ENCODE measurements at places on chromosomes 13 and 19.

DNA sequence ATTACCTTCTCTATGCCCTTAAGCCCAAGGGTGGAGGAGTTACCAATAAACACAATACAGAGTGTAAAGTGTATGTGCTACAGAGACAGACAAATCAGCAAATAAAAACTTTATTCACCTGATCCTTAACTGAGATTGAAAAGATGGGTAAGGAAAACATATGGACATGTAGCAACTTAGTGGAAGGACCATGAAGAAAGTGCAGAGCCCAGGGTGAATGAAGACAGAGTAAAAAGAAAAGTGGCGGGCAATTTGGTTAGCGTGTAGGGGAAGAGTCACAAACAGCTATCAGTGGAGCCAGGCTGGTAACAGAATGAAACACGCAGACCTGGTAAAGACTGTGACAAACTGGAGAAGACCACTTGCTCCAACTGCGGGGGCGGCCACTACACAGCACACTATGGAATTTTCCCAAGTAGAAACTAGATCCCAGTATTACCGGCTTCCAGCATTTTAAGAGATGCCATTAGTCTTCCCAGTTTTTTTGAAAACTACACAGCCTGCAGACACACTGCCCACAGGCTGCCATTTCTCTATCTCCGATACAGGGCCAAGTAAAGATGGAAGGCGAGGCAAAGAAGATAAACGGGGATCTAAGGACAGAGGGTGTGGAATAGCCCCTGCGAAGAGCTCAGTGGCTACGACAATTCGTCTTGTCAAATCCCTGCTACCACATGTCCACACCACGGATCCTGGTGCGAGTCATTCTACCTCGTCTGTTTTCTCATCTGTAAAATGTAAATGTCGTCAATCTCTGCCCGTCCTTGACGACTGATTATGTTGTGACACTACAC lies 1.2 kb downstream of the UQCRFS1 start:
- no peak for DNase-seq

GRCh38 chr19:13962699-13963602 lies 10.6 kb downstream of the DCAF15 start:
- no peak for DNase-seq

- no peak for DNase-seq
Measured at GRCh38 chr13:90926459-90926858, 421.0 kb upstream of the MIR17HG start.

DNA sequence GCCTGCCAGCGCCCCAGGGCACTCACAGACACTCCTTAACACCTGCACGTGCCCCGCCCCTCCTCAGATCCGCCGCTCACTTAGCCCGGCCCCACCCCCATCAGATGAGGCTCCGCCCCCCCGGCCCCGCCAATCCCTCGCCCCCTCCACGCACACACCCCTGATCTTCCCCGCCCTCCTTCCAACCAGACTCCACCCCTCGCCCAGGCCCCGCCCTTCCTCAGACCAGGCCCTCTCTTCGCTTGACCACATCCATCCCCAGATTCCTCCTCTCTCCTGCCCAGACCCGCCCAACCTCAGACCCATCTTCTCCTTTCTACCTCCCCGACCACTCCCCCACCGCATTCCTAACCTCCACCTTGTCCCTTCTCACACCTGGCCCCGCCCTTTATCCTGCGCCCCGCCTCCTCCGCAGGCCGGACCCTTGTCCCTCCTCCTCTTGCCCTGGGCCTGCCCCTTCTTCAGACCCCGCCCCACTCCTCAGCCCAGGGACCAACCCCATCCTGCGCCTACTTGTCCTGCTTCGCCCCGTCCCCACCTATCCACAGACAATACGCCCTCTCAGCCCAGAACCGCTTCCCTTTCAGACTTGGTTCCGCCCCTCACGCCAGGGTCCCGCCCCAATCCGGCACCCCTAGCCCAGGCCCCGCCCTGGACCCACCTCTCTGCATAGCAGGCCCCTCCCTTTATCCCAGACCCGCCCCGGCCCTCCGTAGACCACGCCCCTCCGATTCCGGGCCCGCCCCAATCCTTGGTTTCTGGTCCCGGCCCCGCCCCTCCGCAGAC lies 452 bp upstream of the KLHL26 start:
- DNase-seq: peak; percentile 95

DNA sequence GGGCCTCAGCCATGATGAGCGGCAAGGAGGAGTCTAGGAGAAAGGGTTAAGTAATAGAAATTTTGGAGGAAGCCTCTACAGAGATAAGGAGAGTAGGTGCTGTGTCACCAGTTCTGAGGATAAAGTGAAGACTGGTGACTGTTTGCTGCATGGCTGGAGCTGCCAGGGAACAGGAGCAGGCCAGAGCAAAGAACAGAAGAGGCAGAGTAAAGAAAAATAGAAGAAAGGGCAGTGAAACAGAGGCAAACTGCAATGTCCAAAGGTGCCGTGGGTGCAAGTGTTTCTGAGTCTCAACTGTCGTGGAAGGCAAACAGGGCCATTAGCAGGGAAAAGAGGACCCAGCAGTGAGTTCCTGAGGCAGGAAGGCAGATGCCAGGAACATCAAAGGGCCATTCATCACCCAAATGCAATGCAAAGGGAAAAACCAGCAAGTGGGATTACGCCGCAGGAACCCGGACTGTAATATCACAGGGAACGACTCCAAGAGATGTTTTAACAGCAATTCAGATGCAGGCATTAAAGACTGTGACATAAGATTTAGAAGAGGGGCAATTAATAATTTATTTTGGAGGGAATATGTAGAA lies 318.3 kb downstream of the FOXO1 start:
- DNase-seq: no peak

- no peak for DNase-seq
Measured at GRCh38 chr19:40524133-40524549, 52.5 kb upstream of the SHKBP1 start.

DNA sequence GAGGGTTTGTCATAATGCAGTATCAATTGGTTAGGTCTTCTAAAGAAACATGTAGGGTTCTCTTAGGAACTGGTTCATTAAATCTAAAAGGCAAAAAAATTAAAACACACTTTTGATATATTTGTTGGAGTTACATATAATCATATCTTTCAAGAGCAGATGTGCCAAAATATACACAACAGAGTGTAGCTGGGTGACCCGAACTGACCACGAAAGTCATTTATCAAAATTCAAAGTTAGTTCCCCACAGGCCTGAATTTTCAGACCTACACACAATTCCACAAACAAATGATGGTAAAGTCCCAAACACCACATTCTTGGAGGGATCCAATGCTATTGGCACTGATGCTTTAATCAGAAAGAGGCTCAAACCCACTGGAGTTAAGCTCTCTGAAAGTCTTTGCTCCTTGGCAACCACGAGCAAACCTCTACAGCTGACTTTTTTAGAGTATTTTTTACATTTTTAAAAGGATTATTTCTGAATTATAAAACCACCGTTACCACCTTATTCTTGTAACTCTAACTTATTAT lies 50.9 kb downstream of the IRS2 start:
- DNase-seq: no peak

GRCh38 chr19:17681505-17682125 lies 6.5 kb downstream of the UNC13A start:
- no peak for DNase-seq

GRCh38 chr19:5873617-5874199 lies 3.4 kb upstream of the FUT5 start:
- no peak for DNase-seq

DNA sequence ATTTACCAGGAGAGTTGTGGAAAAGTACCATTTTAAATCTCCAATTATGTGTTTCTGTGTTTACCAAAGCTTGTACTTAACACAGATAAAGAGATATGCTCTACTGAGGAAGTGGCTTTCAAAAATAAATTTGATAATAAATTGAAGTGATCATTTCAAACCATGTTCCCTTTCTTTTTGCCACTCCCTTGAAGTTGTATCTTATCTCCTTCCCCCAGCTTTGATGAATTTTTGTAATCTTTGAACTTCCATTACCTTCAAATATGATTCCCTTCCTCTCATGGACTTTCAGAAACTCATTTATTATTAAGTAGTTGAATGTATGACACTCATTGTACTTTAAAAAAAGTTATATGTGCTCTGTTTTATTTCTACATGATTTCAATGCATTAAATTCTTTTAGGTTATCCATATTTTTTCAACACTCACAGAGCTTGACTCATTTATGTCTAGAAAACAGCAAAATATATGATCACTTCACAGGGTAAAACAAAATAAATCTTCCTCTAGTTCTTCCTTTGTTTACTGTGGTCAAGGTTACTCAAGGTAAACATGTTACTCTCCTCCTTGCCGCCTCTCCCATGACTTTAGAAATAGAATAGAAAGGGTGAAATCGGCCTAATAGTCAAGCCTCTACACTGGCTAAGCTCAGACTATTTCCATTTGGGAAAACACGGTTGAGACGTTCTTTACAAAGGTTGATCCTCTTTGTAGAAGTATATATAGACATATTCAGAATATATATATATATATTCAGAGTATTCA lies 251.2 kb upstream of the SPRY2 start:
- no peak for DNase-seq

- no peak for DNase-seq
Measured at GRCh38 chr13:84362777-84363176, 480.5 kb upstream of the SLITRK1 start.

DNA sequence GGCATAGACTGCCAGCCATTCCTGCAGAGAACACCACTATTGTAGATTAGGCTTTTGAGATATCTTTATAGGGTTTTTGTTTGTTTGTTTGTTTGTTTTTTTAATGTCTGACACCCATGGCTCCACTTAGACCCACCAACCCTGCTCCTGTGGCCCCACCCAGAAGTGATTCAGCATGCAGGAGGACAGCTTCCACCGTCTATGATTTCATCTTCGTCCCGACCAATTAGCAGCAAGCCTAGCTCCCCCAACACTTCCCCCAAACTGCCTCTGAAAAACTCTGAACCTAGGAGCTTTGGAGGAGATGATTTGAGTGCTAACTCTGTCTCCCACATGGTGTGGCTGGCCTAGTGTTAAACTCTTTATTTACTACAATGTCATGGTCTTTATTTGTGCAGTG lies 108.3 kb upstream of the RXFP2 start:
- DNase-seq: no peak

DNA sequence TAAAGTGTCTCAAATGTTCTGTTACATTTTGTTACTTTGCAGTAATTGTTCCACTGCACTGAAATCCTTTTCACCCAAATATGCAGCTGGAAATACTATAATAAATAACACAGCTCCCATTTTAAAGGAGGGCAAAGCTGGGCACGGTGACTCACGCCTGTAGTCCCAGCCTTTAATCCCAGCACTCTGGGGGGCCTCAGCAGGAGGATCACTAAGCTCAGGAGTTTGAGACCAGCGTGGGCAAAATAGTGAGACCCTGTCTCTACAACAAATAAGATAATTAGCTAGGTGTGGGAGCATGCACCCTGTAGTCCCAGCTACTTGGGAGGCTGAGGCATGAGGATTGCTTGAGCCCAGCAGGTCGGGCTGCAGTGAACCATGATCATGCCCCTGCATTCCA lies 7.5 kb upstream of the UBAC2 start:
- no peak for DNase-seq

DNA sequence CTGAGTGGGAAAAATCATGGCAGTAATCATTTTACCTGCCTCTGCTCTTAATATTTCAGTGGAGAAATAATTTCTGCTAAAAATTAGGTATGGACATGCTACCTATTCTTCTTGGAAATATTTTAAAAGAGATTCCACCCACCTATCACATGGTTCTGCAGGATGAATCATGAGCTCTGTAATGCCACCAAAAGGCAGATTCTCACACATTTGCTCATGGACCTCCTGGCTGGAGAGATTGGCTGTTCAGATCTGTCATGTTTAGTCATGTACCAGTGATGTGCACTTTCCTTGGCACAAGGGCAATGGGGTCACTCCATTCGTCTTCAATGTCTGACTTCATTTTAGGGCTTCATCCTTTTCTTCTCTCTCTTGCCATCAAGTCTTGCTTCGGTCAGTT lies 101.8 kb upstream of the MBNL2 start:
- no peak for DNase-seq

Measured in activated gamma-delta T cell (primary cell).